ENCODE measurements at places on chromosomes 1 and 21.

GRCh38 chr1:221701570-221702186 lies 40.2 kb downstream of the DUSP10 start:
- no peak for DNase-seq

GRCh38 chr1:94622757-94623156 lies 81.2 kb upstream of the F3 start:
- no peak for DNase-seq

GRCh38 chr1:236639686-236640085 lies 35.4 kb upstream of the HEATR1 start:
- no peak for DNase-seq

GRCh38 chr1:41387667-41388091 lies 26.4 kb downstream of the FOXO6 start:
- no peak for DNase-seq

- DNase-seq = no peak
Observed at GRCh38 chr1:36743286-36744005, 260.7 kb upstream of the CSF3R start.

DNA sequence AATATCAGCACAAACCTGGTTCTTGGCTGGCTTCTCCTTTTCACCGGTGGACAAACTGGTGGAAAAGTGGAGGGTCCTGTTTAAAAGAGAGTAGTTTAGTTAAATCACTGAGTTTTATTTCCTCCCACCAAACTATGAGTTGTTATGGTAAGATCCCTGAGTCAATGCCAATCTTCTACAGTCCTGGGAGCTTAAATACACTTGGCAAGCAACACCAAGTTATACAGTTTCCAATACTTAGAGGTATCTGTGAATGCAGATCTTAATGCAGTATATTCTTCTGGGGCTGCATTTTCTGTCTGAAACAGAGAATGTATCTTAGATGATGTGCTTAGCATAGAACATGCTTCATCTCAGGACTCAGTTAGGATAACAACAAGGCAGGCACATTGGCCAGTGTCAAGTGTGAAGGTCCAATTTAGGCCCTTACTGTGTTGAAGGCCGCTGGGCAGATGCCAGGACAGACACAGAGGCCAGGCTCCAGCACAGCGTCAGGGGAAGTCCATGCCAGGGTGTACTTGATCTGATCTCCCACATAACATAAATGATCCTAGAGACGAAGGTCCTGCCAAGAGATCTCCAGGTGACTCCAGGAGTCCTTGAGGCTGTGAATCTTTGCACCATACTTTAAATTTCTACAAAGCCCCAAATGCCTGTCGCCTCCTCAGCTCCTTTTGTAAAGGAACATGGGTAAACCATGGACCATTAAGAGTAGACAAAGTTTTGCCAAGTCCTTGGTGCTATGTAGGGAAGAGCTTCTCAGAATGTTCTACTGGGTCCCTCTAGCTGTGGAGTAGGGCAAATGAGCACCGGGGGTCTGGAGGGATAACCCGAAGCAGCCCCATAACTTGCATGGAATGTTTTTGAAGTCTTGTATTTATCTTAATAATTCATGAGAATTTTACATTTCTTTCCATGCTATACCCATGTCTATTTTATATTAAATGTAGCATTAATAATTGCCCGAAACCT lies 76.8 kb downstream of the KCNJ15 start:
- no peak for DNase-seq

DNA sequence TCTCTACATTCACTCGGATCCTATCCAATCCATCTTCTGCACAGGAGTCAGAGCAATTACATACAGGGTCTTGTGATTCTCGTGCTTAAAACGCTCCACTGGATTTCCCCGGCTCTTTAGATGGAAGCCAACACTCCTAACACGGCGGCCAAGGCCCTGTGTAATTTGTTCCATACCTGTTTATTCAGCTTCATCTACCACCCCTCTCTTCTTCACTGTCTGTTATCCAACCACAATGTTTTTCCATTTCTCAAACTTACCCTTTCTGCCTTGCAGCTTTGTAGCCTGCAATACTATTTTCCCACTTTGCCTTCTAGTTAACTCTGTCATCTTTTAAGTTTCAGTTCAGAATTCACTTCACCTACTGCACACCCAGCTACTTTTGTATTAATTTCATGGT lies 249.6 kb upstream of the USP25 start:
- no peak for DNase-seq

- no peak for DNase-seq
Observed at GRCh38 chr1:188249811-188250210, 1421.1 kb downstream of the PLA2G4A start.

- no peak for DNase-seq
Observed at GRCh38 chr1:11898831-11899467, 27.3 kb downstream of the KIAA2013 start.

- DNase-seq = no peak
Observed at GRCh38 chr1:225406976-225407725, 20.7 kb downstream of the LBR start.

- no peak for DNase-seq
Observed at GRCh38 chr1:101496109-101496508, 259.3 kb downstream of the S1PR1 start.

- DNase-seq = peak; percentile 62
Observed at GRCh38 chr1:151934048-151934493, 24.8 kb upstream of the THEM4 start.

DNA sequence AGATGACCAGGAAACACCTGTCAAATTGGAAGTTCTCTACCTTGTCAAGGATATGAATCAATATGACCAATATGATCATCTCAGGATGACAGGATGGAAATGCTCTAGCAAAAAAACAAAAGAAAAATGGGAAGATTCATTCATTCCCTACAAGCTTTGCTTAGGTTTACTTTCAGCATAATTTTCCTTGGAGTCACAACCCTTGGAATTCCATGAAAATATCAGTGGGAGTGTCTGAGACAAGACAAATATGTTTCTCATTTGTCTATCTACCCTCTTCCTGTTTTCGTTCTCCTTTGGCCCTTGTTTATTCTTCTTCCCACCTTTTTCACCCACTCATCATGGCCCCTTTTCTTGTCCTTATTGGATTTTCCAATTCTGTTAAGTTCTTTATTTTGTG lies 50.6 kb downstream of the COLGALT2 start:
- DNase-seq = no peak

DNA sequence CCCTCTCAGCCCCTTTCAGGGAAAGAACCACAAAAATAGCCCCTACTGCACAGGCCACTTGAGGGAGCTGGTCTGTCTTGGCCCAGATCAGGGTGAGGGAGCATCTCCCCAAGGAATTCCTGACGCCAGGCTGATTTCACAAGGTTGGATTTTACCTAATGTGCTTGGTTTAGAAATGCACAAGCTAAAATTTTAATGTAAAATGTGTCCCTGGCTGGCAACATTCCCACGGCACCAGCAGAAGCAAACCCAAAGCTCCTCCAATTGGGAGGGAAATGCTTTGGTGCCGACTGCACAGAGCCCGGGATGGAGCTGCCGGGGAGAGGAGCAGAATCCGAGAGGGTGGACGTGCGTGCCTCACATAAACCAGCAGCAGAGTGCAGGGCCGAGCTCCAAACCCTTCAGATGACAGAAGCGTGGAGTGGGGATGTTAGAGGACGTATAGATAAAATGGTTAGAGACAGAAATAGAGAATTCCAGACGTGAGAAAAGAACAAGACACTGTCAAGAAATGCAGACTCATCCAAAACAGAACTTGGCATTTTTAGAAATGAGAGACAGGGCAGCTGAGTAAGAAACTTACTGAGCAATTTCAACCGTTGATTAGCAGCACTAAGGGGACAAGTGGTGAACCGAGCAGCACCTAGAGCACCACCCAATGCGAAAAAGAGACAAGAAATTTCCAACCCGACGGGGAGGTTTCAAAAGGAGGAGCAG lies 41.6 kb upstream of the TMEM52 start:
- DNase-seq = no peak

DNA sequence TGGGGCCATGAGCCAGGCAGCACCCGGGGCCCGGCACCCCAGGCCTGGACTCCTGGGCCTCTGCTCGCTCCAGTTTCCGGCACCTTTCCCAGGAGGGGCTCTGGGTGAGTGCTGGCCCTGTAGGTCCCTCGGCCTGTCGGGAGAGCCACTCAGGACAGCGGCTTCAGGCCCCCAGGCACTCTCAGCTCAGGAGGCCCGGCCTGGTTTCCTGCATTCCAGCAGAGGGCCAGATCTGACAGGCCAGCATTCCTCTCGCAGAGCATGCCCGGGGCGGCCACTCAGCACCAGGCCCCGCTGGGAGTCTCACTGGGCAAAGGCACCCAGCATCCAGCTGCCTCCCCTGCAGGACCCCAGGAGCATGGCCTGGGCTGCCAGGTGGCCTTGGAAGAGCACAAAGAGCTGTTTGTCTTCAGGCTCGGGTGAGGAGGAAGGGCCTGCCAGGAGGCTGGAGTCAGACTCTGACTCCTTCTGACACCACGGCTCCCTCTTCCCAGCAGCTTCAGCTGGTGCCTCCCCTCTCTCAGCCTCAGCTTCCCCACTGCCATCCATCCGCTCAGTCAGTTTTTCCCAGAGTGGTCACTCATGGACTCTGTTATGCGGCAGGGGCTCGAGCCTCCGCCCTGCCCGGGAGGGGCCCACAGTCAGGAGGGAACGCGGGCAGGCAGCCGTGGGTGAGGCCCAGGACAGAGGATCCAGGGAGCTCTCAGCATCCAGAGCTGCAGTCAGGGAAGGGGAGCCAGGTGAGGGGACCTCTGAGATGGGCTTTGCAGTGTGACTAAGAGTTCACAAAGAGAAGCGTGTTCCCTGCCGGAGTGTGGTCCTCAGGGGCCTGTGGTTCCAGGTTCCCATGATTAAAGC lies 51.7 kb downstream of the WNT9A start:
- DNase-seq = no peak

GRCh38 chr21:34552360-34553098 lies 40.5 kb upstream of the KCNE1 start:
- DNase-seq = no peak

- no peak for DNase-seq
Observed at GRCh38 chr21:14866859-14867765, 197.7 kb downstream of the NRIP1 start.

DNA sequence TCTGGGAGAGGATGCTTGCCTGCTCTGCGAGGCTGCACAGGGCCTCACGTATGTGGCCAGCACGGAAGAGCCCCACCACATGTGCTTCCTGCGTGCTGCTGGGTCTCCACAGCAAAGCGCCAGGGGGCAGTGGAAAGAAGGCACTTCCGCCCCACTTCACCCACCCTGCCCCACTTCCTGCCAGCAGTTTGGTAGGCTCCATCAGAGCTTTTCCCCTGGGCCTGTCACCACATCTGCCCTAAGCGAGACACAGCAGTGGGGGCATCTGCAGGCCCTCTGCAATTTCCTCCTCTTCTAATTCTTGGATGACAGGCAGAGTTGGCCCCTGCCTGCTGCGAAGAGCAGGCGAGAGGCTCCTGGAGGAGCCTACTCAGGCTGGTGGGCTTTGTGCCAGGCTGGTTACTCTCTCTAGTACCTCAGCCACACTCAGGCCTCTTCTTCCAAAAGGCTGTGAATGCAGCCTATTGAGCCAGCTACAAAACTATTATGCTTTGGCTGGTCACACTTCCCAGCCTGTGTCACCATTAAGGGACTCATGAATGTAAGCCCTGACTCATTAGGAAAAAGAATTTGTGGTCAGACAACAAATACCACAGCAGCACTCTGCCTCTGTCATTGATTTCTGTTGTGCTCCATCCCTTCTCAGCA lies 25.0 kb downstream of the CD244 start:
- DNase-seq = peak; percentile 61

DNA sequence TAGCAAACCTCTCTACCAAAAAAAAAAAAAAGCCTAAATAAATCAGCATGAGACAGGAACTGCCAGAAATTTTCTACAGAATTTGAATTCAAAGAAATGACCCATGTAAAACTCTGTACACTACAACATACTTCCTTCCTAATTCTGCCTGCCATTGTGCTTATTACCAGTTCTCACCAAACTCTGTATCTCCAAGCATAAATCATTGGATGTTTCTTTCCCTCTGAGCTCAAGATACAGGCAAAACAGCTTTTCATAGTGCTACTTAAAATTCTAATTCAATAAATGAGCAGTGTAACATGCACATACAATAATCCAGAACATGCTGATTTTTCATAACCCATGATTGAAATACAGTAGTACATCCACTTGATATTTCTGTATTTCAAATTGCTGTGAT lies 87.0 kb downstream of the EIF4G3 start:
- no peak for DNase-seq

- peak; percentile 26 for DNase-seq
Observed at GRCh38 chr1:156845055-156845952, 13.6 kb downstream of the INSRR start.

DNA sequence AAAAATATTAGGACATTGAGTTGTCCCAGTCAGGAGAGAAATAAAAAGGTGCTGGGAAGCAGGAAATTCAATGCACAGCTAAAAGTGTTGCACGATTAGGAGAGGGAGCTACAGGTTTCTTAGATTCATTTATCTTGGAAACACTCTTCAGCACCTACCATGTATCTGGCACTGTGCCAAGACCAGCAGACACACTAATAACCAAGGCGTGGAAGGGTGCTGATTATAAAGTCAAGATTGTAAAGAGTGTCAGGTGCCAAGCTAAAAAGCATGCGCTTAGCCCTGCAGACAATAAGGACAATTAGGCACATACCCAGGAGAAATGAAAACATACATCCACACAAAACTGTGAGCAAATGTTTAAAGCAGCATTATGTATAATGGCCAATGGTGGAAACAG lies 129.9 kb downstream of the DSCAM start:
- no peak for DNase-seq

DNA sequence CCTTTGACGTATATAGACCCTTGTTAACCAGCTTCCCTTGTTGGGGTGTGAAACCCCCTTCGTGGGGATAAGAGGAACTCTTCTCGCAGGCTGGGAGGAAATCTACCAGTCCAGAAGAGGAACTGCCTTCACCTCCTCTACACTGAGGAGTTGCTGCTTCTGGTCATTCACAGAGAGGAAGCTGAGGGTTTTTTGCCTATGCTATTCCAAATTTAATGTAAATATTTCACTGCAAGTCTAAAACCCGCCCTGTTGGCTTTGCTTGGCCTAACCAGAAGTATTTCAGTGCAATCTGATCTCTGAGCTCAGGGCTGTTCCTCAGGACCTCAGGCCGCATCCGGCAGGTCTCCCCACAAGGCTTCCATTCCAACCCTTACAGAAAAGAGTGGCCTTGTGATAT lies 150.1 kb downstream of the HIVEP3 start:
- DNase-seq = no peak

DNA sequence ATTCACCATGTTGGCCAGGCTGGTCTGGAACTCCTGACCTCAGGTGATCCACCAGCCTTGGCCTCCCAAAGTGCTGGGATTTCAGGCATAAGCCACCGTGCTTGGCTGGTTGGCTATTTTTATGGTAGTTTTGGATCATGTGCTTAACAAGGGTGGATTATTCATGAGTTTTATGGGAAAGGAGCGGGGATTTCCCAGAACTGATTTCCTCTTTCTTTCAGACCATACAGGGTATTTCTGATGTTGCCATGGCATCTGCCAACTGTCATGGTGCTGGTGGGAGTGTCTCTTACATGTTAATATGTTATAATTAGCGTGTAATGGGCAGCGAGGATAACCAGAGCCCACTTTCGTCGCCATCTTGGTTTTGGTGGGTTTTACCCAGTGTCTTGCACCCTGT lies 3.2 kb downstream of the TRPM2 start:
- no peak for DNase-seq

All from stimulated activated effector memory CD8-positive, alpha-beta T cell treated with anti-CD3 and anti-CD28 coated beads, Interleukin-12 subunit alpha, Interleukin-12 subunit beta, amount 100 ng/mL, for 72 hours (primary cell).